ENCODE measurements at places on chromosomes 16 and 17.

DNA sequence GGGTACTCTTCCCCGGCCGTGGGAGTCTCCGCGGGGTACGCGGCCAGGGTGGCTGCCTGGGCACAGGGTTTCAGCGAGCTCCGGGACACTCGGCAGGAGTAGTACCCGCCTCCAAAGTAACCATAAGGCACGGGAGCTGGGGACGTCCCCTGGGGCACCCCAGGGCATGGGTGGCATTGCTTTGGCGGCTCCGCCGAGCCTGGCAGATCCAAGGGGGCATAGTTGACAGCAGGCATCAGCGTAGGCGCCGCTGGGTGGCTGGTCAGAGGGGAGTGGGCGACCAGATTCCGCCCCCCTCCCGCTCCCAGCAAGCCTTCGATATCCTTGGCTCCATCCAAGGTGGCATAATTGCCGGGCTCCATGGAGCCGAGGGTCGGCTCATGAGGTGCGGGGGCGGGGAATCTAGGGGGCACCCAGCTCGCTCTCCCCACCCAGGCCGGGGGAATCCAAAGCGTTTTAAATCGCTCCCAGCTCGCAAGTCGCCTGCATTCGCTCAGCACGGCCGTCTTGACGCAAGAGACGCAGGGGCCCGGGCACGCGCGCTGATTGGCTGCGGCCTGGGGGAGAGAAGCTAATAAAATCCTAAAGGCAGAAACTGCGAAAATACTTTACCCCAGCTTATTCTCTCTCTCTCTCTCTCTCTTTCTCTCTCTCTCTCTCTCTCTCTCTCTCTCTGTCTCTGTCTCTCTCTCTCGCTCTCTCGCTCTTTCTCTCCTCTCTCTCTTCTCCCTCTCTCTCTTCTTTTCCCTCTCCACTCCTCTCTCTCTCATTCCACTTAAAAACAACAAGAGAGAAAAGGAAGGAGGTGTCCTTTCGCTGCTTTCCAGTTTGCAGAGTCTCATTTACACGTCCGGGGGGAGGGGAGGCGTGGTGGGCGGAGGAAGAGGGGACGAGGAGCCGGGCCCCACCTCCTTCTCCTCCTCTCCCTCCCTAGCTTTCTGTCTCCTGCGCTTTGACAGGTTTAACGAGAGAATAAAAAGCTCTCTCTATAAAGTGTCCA is at the start of gene HOXB13:
HOXB13 (minus strand) TSS at position 519 of the 1,000 bp plus-strand sequence; CDS start at position 362, 157 bp downstream.
- peak; percentile 80 for DNase-seq

DNA sequence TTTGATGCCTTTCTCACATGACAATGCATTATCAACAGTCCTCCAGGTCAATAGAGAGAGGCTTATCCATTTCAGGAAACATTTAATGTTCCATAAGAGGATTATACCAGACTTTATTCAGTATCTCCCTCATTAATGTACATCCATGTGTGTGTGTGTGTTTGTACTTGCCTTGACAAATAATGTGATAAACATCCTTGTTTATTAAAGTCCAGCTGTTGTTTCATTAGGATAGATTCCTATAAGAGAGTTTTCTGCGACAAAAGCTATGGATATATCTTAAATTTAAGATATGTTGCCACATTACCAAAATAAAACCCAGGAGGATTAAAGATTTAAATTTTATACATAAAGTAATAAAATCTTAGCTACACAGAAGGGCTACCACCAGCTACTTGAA is 492.6 kb downstream of the TOX3 start:
- no peak for DNase-seq

- DNase-seq = no peak
Observed at GRCh38 chr17:76658242-76658662, 14.7 kb upstream of the ST6GALNAC1 start.

- no peak for DNase-seq
Observed at GRCh38 chr17:36937959-36938565, 787 bp downstream of the LHX1 start.
